ENCODE measurements at places on chromosomes 5 and 9.

GRCh38 chr9:136714893-136715274, 2.5 kb downstream of the DIPK1B start:
- DNase-seq = no peak

DNA sequence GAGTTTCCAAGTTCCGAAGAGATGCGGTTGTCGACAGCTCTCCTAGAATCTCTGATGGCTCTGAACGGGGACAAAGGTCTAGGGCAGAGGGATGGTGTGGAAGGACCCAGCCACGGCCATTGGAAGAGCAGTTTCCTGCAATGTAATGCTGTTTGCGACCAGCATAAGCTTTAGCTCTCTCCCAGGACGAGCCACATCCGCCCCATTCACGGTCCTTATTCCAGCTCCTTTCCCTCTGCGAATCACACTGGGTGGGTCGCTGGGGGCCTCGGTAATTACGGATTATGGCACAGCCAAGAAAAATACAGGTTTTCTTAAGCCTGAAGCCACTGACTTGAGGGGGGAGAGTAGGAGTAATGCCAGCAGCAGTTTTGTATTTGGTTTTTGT, 22.7 kb downstream of the ANXA2R start:
- DNase-seq = no peak

GRCh38 chr5:77843570-77844372, 67.6 kb upstream of the TBCA start:
- DNase-seq = no peak

- DNase-seq = no peak
Observed at GRCh38 chr9:76603448-76603895, 144.5 kb downstream of the GCNT1 start.

GRCh38 chr9:114450833-114451706, 54.2 kb downstream of the WHRN start:
- no peak for DNase-seq

DNA sequence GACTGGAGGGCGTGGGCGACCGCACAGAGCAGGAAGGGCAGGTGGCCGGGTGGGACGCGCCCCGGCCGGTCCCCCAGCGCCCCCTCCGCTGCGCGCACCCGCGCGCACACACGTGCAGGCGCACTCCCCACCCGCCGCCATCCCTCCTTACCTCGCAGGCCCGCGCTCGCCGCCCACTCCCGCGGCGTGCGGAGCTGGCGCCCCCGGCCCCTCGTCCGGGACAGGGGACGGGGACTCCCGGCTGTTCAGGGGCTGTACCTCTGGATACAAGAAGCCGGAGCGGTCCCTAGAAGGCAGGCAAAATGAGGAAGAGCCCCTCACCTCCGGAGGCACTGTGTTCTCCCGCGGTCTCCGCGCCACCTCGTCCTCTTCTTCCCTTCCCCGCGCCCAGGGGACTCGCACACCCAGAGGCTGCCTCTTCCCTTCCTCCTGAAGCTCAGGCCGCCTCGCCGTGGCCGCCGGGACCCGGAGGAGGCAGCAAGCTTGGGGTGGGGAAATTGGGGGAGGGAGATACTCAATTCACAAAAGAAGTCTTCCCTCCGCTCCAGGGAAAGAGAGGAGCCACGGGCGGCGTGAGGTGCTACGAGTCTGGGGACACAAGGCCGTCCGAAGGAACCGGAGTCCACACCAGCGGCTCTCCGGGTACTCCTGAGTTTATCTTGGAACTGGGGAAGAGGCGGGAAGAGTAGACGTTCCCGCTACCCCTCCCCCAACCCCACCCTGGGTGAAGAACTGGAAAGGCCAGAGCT, 1.4 kb upstream of the GABRB2 start:
- DNase-seq = no peak

GRCh38 chr9:119221276-119221675, 148.0 kb downstream of the BRINP1 start:
- no peak for DNase-seq

GRCh38 chr9:38065369-38066075, 3.5 kb downstream of the SHB start:
- DNase-seq = no peak

DNA sequence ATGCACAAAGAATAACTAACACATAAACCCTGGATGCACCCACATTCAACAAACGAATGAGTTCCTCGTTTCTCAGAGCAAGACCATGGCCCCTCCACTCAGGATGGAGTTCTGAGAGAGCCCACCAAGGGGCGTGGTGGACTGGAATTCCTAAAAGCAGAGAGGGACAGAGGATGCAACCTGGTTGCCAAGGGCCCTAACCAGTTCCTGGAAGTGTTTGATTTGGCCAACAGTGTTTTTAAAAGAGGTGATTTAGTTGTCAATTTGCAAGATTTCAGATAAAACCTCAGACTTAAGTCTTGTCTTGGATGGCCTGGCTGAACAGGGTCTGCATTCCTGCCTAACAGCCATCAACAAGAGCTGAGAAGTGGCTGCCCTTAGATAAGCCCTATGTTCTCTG, 34.4 kb downstream of the GLRA1 start:
- no peak for DNase-seq

DNA sequence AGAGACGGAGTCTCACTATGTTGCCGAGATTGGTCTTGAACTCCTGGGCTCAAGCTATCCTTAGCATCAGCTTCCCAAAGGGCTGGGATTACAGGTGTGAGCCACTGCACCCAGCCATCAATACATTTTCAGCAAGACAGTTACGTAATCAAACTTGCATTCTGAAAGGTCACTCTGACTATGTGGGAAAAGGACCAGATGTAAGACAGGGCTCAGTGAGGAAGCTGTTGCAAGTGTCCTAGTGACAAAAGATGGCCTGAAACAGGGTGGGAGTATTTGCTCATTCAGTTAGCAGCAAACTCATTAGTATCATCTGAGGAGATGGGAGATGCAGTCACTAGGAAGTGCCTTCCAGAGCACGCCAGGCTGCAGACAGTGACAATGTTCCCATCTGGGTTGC, 16.9 kb downstream of the MED27 start:
- no peak for DNase-seq

- DNase-seq = no peak
Observed at GRCh38 chr5:156825688-156826087, 24.4 kb upstream of the PPP1R2B start.

DNA sequence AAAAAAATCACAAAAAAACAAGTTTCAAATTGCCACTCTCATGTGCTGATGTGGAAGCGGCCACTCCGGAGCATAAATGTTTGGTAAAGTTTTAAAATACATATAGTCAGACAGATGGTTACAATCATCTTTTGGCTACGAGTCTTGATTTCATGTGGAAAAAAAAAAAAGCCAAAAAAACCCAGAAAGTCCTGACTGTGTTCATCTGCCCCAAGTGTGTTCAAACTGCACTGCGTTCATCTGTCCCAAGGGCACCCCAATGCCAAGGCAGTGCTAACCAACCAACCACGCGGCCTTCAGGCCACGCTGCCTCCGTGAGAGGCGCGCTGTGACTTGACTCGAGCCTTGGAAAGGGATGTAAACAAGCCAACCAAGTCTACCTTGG, 127.1 kb downstream of the MYO10 start:
- DNase-seq = no peak

DNA sequence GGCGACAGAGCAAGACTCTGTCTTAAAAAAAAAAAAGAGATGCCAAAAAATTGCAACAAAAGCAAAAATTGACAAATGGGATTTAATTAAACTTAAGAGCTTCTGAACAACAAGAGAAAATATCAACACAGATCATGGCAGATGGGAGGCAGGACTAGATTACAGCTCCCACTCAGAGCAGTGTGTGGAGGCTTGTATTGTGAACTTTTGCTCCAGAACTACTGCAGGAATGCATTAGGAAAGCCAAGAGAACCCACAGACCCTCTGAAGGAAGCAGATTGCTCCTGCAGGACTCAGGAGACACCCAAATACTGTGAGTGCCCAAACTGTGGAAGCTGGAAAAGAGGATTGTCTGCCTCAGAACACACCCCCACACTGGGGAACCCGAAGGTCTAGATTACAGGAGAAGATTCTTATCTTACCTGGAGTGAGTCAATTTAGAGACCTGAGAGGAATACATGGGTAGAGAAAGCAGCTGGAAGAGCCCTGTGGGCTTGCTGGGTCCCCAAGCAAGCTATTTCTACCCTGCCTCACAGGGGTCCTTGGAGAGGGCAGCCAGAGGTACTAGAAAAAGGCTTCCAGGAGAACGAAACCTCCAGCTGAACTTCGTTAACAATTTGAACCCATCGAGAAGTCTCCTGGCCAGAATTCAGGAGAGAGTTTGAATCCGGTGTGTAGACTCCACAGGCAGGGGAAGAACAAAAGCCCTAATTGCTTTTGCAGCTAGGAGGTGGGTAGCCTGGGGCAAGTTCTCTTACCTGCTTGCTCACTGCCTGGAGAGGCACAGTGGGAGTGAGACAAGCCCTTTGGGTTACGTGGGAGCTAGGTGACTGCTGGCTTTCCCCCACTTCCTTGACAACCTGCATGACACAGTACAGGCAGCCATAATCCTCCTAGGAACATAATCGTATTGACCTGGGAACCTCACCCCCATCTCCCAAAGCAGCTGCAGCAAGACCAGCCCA, 593.4 kb upstream of the RGMB start:
- DNase-seq = no peak

DNA sequence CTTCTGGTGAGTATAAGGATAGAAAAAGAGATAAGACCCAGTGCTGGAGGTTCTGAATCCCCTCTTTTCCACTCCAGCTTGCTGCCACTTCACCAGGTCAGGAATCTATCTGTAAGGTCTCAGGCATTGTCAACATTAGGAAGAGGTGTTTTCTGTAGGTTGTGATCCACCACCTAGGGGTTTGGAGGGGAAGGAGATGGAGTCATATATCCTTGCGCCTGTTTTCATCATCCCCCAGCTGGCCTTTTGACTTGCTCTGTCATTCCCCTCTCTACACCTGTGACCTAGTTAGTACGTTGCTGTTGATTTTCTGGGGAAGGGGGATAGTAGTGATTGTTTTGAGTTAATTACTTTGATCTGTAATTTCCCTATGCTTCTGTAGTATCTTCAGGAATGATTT, 20.5 kb downstream of the SPINK5 start:
- DNase-seq = no peak

GRCh38 chr5:7586480-7586879, 190.5 kb downstream of the ADCY2 start:
- no peak for DNase-seq

- DNase-seq = no peak
Observed at GRCh38 chr5:77994943-77995342, 218.8 kb upstream of the TBCA start.

GRCh38 chr9:11340654-11341053, 727.9 kb upstream of the PTPRD start:
- no peak for DNase-seq

DNA sequence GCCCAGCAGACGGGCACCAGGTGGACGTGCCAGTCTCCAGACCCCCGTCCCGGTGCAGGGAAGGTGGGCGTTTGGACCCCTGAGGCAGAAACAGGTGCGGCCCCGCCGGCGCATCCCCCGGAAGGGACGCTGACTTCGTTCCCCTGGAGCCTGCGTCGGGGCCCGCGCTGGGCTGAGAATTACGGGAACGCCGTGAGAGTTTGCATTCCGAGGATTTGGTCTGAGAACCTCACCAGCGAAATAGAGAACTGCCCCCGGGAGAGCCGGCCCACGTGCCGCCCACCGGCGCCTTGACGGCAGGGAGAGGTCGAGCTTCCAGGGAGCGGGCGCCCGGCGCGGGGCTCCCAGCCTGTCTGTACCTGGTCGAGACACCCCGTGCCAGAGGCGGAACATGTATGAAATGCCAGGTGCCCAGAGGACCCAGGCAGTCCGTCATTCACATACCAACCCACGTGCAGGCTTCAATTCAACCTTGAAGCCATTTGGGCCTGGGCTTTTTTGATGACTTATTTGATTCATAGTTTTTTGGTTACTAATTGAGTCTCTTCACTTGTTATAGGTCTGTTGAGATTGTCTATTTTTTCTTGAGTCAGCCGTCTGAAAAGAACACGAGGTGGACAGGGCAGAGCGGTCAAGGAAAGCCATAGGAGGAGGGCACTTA, 877 bp upstream of the CAMSAP1 start:
- DNase-seq = no peak

DNA sequence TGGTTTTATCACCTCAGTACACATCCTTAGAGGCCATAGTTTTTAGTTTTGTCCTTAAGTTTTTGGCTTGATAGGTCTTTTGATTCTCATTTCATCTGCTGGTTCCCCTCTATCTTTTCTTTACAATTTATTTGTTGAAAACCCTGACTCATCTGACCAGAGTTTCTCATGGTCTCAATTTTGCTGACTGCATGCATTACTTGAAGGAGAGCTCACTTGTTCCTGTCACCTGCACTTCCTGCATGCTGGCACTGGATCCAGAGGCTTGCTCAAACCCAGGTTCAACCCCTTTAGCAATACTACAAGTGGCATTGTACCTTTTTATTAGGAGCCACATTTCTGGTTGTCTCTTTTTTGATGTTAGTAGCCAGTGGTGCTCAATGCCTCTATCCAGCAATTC, 26.7 kb downstream of the FBXO10 start:
- no peak for DNase-seq

DNA sequence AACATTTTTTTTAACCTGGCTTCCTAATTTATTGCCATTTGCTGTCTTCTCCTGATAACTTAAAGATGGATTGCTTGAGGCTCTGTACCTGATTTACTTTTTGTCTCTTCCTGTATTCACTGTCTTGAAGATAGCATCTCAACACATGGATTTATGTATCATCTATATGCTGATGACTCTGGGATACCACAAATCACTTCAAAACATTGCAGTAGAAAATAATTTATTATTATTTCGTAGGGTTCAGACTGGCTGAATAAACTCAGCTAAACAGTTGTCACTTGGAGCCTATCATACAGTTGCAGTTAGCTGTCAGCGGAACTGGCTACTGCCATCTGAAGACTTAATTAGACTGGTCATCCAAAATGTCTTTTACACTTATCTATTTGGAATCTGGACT, 1025.2 kb upstream of the CDH18 start:
- DNase-seq = no peak

- no peak for DNase-seq
Observed at GRCh38 chr5:167943343-167943742, 348.1 kb upstream of the WWC1 start.
